ENCODE measurements at places on chromosomes 3 and 15.

DNA sequence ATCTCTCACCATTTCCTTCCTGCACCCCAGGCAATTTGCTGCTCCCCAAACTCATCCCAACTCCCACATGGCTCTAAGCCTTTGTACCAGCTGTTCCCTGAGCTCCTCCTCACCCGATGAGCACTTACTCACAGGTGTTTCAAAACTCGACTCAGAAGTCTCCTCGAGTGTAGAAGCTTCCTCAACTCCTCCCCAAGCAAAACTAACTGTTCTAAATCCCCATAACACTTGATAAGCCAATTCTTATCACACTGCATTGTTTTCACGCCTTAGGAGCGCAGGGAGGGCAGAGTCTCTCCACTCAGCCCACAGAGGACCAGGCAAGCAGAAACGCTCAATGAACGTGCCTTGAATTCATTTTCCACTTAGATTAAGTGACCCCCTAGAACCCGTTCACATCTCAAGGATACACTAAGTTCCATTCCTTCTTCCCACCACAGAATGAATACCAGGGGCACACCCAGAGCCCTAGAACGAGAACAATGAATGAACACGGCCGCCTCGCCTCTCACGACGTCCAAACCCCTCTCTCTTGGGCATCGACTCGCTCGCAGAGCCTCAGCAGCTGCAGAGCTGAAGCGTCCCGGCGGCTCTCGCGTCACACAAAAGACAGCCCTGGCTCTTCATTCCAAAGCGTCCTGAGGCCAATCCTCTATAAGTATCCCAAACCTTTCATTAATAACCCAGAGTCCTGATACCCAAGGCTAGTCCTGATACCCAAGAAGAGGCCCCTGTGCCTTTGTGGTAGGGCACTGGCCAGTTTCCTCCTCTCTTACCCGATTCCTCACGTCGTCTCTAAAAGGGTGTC is 1.1 kb downstream of the RAF1 start:
- peaks cover 7% of the 10 kb centered on the region for H3K36me3 ChIP-seq
- peak overlapping the region; percentile 83 for H3K4me3 ChIP-seq
- peaks cover 32% of the 10 kb centered on the region for H3K4me1 ChIP-seq

- DNase-seq = no peak
- no peaks in the 10 kb centered on the region for H3K36me3 ChIP-seq
- no peak overlapping the region for H3K4me3 ChIP-seq
- H3K27me3 ChIP-seq = peaks cover 7% of the 10 kb centered on the region
- no peaks in the 10 kb centered on the region for H3K4me1 ChIP-seq
- no peak overlapping the region for H3K27ac ChIP-seq
Measured at GRCh38 chr15:71180986-71181853, 65.9 kb downstream of the THSD4 start.

GRCh38 chr3:126119976-126120375 is 36.1 kb upstream of the SLC41A3 start:
- H3K4me1 ChIP-seq = no peaks in the 10 kb centered on the region
- no peak overlapping the region for H3K27ac ChIP-seq
- H3K27me3 ChIP-seq = peaks cover 13% of the 10 kb centered on the region
- no peaks in the 10 kb centered on the region for H3K36me3 ChIP-seq

- peaks cover 3% of the 10 kb centered on the region for H3K36me3 ChIP-seq
- H3K27me3 ChIP-seq = no peaks in the 10 kb centered on the region
- no peak overlapping the region for H3K27ac ChIP-seq
- H3K4me1 ChIP-seq = peaks cover 16% of the 10 kb centered on the region
- no peak overlapping the region for H3K4me3 ChIP-seq
Measured at GRCh38 chr3:177451301-177451750, 254.0 kb upstream of the TBL1XR1 start.

GRCh38 chr3:36543276-36543997 is 163.1 kb downstream of the STAC start:
- H3K27me3 ChIP-seq = no peaks in the 10 kb centered on the region
- no peak overlapping the region for H3K27ac ChIP-seq
- H3K36me3 ChIP-seq = no peaks in the 10 kb centered on the region
- H3K4me3 ChIP-seq = no peak overlapping the region

DNA sequence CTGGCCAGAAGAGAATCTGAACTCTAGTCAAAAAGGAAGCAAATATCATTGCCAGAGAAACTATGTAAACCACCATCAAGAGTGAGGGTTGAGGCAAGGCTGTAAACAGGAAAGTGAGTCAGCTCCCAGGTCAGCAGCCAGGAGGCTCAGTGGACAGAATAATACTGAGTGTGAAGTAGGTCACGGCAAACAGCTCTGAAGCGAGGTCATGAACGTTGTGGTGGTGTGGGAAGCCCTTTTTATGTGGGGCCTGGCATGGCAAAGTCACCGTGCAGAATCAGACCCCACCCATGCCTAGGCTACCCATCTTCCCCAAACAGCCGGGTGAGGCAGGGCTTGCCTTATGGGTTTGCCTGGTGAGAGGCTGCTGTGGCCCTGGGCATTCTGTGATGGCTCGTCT is 43.9 kb downstream of the THBS1 start:
- H3K27ac ChIP-seq = peak overlapping the region; percentile 100
- peaks cover 42% of the 10 kb centered on the region for H3K36me3 ChIP-seq
- DNase-seq = peak; percentile 92
- H3K4me1 ChIP-seq = peaks cover 80% of the 10 kb centered on the region
- peak overlapping the region; percentile 62 for H3K4me3 ChIP-seq
- H3K27me3 ChIP-seq = no peaks in the 10 kb centered on the region

GRCh38 chr3:111598552-111598951 is 3.4 kb upstream of the ZBED2 start:
- H3K27me3 ChIP-seq = no peaks in the 10 kb centered on the region
- H3K4me3 ChIP-seq = no peak overlapping the region
- H3K27ac ChIP-seq = peak overlapping the region; percentile 56
- no peak for DNase-seq
- H3K4me1 ChIP-seq = peaks cover 76% of the 10 kb centered on the region

GRCh38 chr3:157776861-157777260 is 273.6 kb upstream of the VEPH1 start:
- H3K36me3 ChIP-seq = no peaks in the 10 kb centered on the region
- H3K4me3 ChIP-seq = no peak overlapping the region
- H3K27ac ChIP-seq = no peak overlapping the region
- H3K27me3 ChIP-seq = no peaks in the 10 kb centered on the region
- H3K4me1 ChIP-seq = no peaks in the 10 kb centered on the region

DNA sequence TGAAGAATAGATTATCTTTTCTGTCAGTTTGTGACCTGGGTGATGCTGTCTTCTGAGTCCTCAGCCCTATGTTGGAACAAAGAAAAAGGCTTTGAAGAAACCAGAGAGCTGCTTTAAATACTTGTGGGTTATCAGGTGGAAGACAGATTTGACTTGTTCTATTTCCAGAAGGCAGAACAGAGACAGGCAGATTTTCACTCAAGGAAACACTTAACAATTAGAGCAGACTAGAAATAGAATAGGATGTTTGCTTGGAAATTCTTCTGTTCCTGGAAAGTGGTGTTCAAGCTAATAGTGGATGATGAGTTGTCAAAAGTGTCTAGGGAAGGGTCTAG is 219.4 kb downstream of the UBE2E2 start:
- H3K27me3 ChIP-seq = no peaks in the 10 kb centered on the region
- DNase-seq = no peak
- no peaks in the 10 kb centered on the region for H3K36me3 ChIP-seq
- H3K4me3 ChIP-seq = no peak overlapping the region
- no peak overlapping the region for H3K27ac ChIP-seq

- H3K27ac ChIP-seq = no peak overlapping the region
- no peak overlapping the region for H3K4me3 ChIP-seq
- H3K4me1 ChIP-seq = no peaks in the 10 kb centered on the region
Measured at GRCh38 chr3:8825153-8825825, 55.9 kb upstream of the OXTR start.

- peaks cover 61% of the 10 kb centered on the region for H3K36me3 ChIP-seq
- H3K27me3 ChIP-seq = no peaks in the 10 kb centered on the region
- no peak for DNase-seq
- H3K27ac ChIP-seq = no peak overlapping the region
Measured at GRCh38 chr3:150756491-150757059, 6.4 kb downstream of the SIAH2 start.

GRCh38 chr15:75736256-75736655 is 23.6 kb upstream of the CSPG4 start:
- peaks cover 23% of the 10 kb centered on the region for H3K4me1 ChIP-seq
- DNase-seq = no peak
- H3K36me3 ChIP-seq = no peaks in the 10 kb centered on the region
- H3K27me3 ChIP-seq = peaks cover 36% of the 10 kb centered on the region
- no peak overlapping the region for H3K27ac ChIP-seq
- no peak overlapping the region for H3K4me3 ChIP-seq

DNA sequence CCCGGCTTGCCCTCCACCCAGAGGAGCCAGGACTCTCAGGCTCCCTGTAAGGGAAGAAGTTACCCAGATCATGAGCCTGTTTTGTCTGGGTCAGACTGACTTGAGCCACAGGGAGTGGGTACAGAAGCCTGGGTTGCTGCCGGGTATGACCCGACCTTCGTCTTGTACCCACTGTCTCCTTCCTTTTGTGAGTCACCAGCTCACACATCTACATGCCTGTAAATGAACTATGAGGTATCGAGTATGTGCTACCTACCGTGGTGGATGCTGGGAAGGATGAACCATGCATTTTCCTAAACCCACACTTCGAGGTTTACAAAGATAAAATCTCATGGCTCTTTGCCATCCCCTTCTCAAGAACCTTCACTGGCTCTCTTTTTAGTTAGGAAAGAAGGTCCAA is 56.9 kb downstream of the CACNA1D start:
- H3K4me3 ChIP-seq = no peak overlapping the region
- H3K27ac ChIP-seq = no peak overlapping the region
- no peaks in the 10 kb centered on the region for H3K36me3 ChIP-seq
- no peak for DNase-seq
- H3K27me3 ChIP-seq = peaks cover 23% of the 10 kb centered on the region
- no peaks in the 10 kb centered on the region for H3K4me1 ChIP-seq

DNA sequence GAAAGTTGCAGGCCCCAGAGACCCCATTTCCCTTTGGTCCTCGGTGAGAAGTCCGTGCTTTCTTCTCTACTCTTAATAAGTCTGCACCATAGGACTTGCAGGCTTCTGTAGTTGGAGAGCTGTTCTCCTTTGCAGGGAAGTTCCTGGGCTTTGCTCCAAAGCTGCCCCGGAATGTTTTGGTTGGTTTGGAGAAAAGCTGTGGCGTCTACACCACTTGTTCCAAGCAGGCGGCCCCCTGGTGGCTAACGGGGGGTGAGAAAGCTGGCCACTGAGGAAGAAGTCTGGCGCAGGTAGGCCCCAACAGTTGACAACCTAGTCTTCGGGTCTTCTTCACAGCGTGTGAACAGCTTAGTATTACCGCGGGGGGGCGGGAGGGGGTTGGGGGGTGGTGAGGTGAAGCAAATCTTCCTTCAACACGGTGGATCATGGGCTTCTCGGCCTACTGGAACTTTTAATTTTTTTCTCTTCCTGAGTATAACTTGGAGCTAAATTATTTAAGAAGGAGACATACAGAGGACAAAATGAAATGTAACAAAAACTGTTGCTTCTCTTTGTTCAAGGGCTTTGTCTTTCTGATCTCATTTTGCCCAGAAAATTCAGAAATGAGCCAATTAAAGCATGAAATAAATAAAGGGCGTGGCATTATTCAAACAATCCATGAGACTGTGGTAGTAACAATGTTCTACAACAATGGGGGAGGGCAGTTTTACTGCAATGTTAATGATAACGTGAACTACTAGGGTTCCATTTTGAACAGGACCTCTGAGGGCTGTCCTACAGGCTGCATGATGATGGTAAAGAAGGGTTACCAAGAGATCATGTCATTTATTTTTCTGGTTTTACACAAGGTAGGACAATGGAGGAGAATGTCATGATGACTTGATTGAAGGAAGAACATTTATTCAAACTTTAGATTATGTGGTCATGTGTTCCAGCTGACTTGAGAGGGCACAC is 2.2 kb upstream of the THRB start:
- H3K4me1 ChIP-seq = no peaks in the 10 kb centered on the region
- H3K4me3 ChIP-seq = no peak overlapping the region
- H3K27ac ChIP-seq = no peak overlapping the region
- DNase-seq = no peak
- peaks cover 60% of the 10 kb centered on the region for H3K27me3 ChIP-seq
- peaks cover 1% of the 10 kb centered on the region for H3K36me3 ChIP-seq

DNA sequence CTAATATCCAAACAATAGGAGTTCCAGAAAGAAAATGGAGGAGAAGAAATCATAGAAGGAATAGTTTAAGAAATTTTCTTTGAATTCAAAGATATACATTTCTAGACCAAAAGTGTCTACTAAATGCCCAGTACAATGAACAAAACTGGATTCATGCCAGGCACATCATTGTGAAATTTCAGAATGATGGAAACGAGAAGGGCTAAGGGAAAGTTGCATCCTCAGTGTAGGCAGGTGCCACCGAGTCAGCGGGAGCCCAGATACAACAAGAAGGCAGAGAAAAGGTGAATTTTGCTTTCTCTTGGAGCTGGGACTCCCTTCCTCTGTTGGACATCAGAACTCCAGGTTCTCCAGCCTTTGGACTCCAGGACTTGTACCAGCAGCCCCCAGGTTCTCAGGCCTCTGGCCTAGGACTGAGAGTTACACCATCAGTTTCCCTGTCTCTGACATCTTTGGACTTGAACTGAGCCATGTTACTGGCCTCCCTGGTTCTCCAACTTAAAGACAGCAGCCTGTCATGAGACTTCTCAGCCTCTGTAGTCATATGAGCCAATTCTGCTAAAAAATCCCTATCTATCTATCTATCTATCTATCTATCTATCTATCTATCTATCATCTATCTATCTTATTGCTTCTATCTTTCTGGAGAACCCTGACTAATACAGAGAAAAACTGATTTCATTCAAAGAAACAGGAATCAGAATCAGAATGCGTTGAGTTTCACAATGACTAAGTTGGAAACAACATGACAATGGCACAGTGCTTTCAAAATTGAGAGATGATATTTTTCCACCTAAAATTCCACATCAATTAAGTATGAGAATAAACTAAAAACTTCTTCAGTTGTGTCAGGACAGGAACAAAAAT is 207.7 kb downstream of the FAM43A start:
- peaks cover 44% of the 10 kb centered on the region for H3K27me3 ChIP-seq
- H3K4me1 ChIP-seq = peaks cover 10% of the 10 kb centered on the region
- no peak overlapping the region for H3K4me3 ChIP-seq
- H3K36me3 ChIP-seq = peaks cover 5% of the 10 kb centered on the region
- no peak for DNase-seq
- no peak overlapping the region for H3K27ac ChIP-seq

DNA sequence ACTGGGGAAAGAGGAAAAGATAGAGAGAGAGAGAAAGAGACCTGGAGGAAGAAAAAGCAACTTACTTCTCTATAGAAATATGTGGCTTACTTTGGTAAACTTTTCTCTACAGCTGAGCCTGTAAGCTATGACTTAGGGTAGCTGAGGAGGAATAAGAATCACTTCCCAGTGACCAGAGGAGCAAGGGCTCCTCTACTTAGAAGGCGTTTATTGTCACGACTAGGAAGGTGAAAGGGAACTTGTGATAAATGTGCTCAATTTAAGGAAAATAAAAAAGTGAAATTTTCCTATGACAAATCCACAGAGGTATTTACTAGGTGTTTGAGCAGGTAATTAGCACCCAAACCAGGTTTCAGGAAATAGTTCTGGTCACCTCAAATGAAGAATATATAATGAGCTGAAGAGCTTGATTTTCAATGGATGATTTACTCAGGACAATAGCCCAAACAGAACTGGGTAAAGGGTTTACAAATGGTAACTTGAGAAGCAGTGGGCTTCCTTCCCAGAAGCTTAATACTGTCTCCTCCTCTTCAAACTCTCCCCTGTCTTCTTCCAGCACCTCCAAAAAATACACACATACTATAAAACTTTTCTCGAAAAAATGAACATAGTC is 46.1 kb downstream of the SOX2 start:
- H3K27me3 ChIP-seq = no peaks in the 10 kb centered on the region
- H3K4me3 ChIP-seq = no peak overlapping the region
- H3K27ac ChIP-seq = no peak overlapping the region
- no peak for DNase-seq

- DNase-seq = peak; percentile 66
- H3K4me1 ChIP-seq = peaks cover 24% of the 10 kb centered on the region
- no peak overlapping the region for H3K4me3 ChIP-seq
- no peaks in the 10 kb centered on the region for H3K36me3 ChIP-seq
- no peak overlapping the region for H3K27ac ChIP-seq
Measured at GRCh38 chr3:160003520-160004128, 15.0 kb downstream of the IL12A start.
